ENCODE measurements at places on chromosomes 3 and 15. TPM values are rescaled to one million over a fixed set of nuclear protein-coding genes. Genes with fewer than 3 reads are reported as not detected.

GRCh38 chr3:194206320-194206719 is 70.4 kb downstream of the HES1 start:
- DNase-seq, result no peak

DNA sequence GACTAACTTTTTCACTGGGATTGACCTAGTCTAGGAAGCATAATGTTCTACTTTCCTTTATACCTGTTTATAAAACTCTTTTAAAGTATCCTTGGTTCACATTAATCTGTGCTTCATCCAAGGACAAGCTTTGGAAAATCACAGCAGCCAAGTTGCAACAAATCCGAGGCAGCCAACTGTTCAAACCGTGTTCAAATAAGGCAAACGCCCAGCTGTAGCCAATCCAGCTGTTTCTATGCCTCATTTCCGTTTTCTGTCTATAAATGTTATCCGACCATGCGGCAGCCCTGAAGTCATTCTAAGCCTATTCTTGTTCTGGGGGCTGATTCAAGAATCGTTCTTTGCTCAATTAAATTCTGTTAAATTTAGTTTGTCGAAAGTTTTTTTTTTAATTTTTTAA is 78.3 kb downstream of the FMN1 start:
- no peak for DNase-seq

DNA sequence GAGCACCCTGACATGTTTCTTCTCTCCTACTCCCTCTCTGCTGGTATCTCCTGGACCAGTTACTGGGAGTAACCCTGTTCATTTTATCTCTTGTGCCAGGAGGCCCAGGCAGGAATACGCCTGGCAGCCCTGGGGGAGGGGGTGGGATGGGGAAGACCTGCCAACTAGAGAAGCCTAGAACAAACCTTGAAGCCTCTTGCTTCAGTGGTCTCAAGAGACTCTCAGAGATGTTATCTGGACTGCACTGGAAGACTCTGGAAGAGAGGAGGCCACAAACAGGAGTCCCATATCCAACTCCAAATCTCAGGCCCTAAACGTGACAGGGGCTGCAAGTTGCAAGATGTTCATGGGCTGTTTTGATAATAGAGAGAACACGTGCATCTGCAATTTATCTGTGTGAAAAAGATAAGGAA is at the start of gene EPB42:
EPB42 (minus strand) TSS at position 28 of the 413 bp plus-strand sequence. CDS start 193 bp downstream, outside the sequence.
- DNase-seq, result no peak

DNA sequence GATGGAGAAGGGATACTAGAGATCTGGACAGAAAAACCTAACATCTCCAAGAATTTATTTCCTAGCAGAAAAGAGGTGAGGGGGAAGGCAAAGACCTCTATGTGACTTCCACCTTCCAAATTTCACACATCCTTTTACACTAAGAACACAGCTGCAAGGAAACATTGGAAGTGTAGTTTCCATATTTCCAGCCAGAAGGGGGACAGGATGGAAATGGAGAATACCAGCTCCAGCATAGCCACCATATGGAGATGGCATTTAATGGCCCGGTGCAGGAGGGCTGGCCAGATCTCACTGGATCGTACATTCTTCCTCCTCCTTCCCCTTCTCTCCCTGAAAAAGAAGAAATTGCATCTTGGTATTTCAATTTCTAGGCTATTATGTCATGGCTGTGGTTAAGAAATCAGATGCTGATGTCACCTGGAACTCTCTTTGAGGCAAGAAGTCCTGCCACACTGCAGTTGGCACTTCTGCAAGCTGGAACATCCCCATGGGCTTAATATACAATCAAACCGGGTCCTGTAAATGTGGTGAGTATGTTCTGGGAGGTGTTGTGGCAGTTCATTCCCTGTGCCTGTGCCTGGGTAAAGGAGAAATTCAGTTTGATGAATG is 36.9 kb upstream of the TF start:
- DNase-seq, result no peak

DNA sequence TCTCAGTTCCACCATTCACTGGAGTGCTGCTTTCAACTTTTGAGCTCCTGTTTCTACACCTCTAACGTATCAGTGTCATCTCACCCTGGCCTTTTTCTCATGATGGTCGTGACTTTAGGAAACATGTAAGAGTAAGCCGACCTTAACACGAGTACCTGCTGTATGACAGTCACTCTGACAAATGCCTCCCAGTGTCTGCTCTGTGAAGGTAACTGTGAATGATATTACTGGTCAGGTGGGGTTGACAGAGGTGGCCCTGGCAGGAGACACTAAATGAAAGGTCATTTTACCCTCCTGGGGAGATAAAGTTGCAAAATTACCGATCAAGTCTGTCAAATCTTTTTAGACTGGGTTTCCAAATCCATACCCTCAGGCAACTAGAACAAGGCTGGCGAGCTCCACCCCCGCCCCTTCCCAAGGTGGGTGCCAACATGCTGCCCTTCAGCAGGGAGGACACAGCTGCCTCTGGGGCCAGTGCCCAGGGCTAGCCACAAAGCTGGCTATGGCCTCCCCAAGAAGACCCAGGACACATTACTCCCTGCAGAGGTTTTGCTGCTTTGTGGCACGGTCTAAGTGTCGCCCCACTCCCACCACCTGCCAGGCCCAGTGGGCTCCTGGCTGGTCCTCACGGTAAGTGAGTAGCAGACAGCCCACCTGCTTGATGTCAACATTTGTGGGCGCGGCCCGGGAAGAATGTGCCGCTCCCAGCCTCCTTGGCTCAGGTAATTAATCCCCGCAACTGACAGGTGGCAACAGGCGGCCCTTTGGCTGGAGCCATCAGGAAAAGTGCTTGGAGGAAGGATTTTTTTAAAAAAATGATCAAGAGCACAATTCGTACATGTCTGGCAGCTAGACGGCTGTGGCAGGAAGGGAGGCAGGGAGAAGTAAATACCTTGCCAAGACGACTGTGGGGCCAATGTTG is 211.8 kb downstream of the TP63 start:
- DNase-seq, result no peak

- DNase-seq, result no peak
Observed at GRCh38 chr15:36373550-36373949, 205.9 kb upstream of the CDIN1 start.

DNA sequence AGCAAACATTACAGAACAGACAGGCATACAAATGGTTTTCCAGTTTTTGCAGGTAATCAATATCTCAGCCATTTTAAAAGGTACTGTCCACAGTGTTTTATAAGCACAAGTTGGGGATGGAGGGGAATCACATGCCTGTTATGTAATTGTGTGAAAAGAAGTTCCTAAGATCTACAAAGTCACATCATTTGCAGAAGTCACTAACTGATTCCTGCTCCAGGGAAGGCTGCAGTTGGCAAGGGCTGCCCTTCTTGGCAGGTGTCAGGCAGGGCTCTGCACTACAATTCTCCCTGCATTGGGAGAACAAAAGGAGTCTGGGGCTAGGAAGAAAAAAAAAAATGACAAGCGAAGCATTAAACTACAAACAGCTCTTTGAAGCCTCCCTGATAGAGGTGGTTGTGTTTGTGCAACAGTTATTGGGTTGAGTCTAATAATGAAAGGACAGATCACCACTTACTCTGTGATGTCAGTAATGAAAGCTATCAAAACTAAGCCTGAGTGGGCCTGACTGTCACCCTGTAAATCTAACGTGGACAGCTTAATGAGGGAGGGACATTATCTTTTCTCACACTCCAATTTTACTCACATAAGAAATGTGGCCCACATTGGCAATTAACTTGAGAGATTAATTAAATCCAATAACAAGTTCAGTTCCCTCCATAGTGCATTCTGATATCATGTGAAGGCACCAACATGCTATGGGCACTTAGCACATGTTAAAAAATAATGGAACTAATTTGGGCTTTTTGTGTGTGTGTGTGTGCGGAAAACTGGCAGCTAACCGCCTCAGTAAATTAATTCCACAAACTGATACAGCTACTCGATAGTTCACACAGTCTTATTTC is 242.9 kb downstream of the FHIT start:
- DNase-seq, result no peak

- DNase-seq, result no peak
Observed at GRCh38 chr15:98138910-98139309, 178.4 kb downstream of the ARRDC4 start.

DNA sequence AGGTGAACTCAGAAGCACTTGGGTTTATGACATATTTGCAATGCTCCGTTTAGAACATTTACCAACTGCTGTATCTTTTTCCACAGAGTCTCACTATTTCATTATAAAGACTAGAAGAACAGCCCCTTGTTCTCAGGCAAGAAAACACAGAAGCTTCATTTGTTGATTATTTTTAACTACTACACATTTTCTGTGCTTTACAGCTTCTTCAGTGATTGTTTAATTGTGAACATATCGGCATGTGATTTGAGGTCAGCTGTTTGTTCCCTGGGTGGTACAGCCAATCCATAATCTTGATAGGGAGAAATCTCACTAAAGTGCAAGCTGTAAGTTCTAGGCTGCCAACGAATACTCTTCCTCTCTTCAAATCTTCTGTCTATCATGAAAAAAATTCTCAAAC is 31.0 kb upstream of the DLG1 start:
- DNase-seq, result peak; percentile 3

- DNase-seq, result no peak
Observed at GRCh38 chr3:162218479-162218878, 721.9 kb downstream of the OTOL1 start.

UNC13C gene
- 6.3 TPM for total RNA-seq

ZNF774 gene
- 3.6 TPM for total RNA-seq

WDR72 gene
- total RNA-seq, result 4.8 TPM

NEK10 gene
- total RNA-seq, result 2.4 TPM

CSPG5 gene
- 0.70 TPM for total RNA-seq
